ENCODE measurements at places on chromosomes 1 and 21. TPM values are rescaled to one million over a fixed set of nuclear protein-coding genes. Genes with fewer than 3 reads are reported as not detected.

PEF1 gene
- 59.9 TPM for total RNA-seq

WNT2B gene
- total RNA-seq, result 33.8 TPM

CDCA8 gene
- total RNA-seq, result 0.11 TPM

EXO1 gene
- total RNA-seq, result 0.75 TPM

HHIPL2 gene
- total RNA-seq, result not detected

S100A1 gene
- 1.4 TPM for total RNA-seq

DNA sequence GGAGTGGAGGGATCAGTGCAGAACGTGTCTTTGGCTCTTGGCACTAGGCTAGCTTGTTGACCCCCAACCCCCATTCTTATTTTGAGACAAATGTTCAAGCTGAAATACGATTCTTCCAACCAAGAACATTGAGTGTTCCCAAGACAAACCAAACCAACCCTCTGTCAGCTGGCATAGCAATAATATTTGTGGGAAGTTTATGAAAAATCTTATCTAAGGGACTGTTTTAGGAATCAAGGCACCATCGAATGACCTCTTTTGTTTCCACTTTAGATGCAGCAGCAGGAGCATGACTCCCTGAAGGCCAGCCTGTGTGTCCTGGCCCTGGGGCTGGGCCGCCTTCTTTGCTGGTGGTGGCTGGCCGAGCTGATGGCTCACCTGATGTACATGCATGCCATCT lies 89.2 kb downstream of the HHAT start:
- H3K36me3 ChIP-seq, result no peaks in the 10 kb centered on the region
- no peaks in the 10 kb centered on the region for H3K27me3 ChIP-seq
- H3K4me3 ChIP-seq, result no peak overlapping the region

GRCh38 chr1:106846656-106847055 lies 209.8 kb upstream of the PRMT6 start:
- H3K36me3 ChIP-seq, result no peaks in the 10 kb centered on the region
- no peak for DNase-seq
- H3K27ac ChIP-seq, result no peak overlapping the region
- H3K27me3 ChIP-seq, result no peaks in the 10 kb centered on the region
- H3K4me3 ChIP-seq, result no peak overlapping the region
- no peaks in the 10 kb centered on the region for H3K4me1 ChIP-seq

DNA sequence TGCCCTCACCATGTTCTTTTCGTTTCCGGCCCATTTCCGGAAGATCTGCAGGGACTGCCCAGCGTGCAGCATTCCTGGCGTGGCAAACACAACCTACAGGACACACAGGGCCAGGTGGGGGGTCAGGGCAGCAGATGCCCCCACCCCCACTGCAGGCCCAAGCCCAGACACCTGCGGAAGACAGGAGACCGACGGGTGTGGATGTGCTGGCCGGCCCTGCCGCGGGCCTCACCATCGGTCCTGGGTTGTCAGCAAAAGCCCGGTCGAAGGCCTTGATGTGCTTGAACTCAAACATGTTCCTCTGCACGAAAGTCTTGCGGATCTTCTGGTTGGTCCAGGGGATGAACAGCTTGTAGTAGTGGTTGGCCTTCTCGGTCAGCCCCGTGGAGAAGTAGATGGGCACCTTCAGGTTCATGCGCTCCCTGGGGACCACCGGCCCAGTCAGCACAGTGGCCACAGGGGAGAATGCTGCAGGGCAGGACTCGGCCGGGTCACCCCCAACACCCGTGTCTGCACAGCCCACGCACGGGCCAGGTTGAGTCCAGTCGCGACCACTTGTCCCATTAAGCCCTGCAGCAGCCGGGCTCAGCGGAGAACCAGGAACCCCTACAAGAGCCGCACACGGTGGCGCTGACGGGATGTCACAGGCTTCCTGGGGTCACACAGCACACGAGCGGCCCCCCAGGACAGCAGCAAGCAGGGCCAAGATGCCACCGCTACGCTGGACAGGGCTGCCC lies 5.3 kb downstream of the PUSL1 start:
- DNase-seq, result no peak
- no peak overlapping the region for H3K27ac ChIP-seq
- H3K4me1 ChIP-seq, result peaks cover 10% of the 10 kb centered on the region
- no peaks in the 10 kb centered on the region for H3K27me3 ChIP-seq
- no peak overlapping the region for H3K4me3 ChIP-seq

DNA sequence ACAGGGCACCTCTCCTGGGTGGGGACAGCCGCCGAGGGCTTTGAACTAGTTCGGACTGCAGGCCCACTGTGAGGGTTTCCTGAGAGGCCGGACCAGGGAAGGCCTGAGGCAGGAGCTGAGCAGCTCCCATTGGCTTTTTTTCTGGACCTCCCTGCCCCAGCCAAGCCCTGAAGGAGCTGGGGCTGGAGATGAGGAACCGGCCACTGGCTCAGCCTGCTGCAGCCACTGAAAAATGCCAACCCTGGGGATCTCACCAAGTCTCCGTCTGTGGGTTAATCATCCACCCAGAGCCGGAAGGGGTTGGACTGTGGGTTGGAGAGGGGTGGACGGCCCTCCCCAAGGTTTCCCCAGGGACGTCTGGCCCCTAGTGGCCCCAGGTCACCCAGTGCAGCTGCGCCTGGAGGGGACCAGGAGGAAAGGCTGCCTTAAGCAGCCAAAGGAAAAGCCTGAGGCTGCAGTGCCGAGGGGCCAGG lies 2.5 kb downstream of the VWA1 start:
- no peak overlapping the region for H3K27ac ChIP-seq
- DNase-seq, result no peak
- H3K4me3 ChIP-seq, result no peak overlapping the region
- peaks cover 34% of the 10 kb centered on the region for H3K4me1 ChIP-seq
- H3K36me3 ChIP-seq, result no peaks in the 10 kb centered on the region
